ENCODE measurements at places on chromosomes 1 and 21.

GRCh38 chr1:66286307-66286706, 247.6 kb upstream of the SGIP1 start:
- DNase-seq, result no peak

GRCh38 chr1:161382214-161383019, 14.7 kb upstream of the CFAP126 start:
- DNase-seq, result peak; percentile 70

DNA sequence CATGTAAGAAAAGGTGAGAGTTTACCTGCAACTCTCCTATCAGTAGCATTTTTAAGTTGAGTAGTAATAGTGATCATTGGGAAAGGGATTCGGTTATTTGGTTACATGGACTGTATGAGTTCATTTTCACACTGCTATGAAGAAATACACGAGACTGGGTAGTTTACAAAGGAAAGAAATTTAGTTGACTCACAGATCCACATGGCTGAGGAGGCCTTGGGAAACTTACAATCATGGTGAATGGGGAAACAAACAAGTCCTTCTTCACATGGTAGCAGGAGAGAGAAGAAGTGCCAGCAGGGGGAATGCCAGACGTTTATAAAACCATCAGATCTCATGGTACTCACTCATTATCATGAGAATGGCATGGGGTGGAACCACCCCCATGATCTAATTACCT, 59.3 kb upstream of the FBXO28 start:
- DNase-seq, result peak; percentile 21

- no peak for DNase-seq
Observed at GRCh38 chr1:29802181-29803068, 566.1 kb downstream of the PTPRU start.

- no peak for DNase-seq
Observed at GRCh38 chr1:85847356-85847755, 139.1 kb upstream of the ZNHIT6 start.

DNA sequence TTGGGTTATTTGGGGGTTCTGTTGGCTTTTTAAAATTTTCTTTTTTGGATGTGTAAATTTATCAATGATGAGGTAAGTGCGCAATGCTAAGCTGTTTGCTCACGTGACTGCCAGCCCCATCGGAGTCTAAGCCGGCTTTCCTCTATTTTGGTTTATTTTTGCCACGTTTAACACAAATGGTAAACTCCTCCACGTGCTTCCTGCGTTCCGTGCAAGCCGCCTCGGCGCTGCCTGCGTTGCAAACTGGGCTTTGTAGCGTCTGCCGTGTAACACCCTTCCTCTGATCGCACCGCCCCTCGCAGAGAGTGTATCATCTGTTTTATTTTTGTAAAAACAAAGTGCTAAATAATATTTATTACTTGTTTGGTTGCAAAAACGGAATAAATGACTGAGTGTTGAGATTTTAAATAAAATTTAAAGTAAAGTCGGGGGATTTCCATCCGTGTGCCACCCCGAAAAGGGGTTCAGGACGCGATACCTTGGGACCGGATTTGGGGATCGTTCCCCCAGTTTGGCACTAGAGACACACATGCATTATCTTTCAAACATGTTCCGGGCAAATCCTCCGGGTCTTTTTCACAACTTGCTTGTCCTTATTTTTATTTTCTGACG, 3.1 kb downstream of the OLIG2 start:
- DNase-seq, result peak; percentile 64

DNA sequence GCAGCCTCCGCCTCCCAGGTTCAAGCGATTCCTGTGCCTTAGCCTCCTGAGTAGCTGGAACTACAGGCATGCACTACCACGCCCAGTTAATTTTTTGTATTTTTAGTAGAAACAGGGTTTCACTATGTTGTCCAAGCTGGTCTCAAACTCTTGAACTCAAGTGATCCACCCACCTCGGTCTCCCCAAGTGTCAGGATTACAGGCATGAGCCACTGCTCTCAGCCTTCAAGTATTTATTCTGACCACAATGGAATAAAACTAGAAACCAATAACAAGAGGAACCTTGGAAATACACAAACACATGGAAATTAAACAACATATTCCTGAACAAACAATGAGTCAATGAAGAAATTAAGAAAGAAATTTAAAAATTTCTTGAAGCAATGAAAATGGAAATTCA, 32.7 kb upstream of the DR1 start:
- no peak for DNase-seq

DNA sequence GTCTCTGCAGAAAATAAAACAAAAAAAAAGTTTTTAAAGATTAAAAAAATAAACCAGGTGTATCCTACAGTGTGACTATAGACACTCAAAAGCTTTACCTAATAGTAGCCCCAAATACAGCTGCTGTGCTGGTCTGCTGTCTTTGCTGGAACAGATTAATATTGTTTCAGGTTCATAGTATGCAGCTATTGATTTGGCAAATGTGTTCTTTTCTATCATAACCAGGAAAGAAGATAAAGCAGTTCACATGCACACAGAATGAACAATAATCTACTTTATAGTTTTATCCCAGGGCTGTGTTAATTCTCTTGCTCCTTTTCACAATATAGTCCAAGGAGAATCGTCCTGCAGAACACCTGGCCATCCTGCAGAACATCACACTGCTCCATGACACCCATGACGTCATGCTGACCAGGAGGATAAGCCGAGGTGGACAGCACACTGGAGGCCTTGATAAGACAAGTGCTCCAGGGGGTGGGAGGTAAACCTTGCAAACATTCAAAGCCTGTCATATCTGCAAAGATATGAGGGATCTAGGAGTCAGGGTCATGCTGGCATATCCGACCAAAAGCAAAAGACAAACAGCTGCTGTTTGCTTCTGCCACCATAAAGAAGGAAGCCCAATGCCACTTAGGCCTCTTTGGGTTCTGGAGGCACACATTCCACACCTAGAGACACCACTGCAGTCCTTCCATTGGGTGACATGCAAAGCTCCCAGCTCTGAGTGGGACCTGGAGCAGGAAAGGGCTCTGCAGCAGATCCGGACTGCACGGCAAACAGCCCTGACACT, 86.1 kb upstream of the SLC2A1 start:
- DNase-seq, result no peak

DNA sequence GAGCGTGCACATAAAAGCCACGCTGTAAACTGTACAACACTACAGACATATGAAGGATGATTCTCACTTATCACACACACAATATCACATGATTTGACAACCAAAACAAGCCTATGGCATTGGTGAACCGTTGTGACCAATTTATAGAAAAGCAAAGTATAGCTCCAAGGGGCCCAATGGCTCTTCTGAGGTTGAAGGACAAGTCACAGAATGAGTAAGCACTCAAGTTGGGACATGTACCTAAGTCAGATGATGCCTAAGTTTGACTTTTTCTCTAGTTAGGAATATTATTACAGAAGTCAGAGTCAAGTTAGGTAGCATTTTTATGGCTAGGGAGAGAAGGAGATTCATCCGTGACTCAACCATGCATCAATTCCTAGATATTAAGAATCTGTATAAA, 45.7 kb downstream of the PLPP3 start:
- DNase-seq, result no peak

GRCh38 chr1:41731516-41732030, 187.1 kb downstream of the HIVEP3 start:
- DNase-seq, result no peak

DNA sequence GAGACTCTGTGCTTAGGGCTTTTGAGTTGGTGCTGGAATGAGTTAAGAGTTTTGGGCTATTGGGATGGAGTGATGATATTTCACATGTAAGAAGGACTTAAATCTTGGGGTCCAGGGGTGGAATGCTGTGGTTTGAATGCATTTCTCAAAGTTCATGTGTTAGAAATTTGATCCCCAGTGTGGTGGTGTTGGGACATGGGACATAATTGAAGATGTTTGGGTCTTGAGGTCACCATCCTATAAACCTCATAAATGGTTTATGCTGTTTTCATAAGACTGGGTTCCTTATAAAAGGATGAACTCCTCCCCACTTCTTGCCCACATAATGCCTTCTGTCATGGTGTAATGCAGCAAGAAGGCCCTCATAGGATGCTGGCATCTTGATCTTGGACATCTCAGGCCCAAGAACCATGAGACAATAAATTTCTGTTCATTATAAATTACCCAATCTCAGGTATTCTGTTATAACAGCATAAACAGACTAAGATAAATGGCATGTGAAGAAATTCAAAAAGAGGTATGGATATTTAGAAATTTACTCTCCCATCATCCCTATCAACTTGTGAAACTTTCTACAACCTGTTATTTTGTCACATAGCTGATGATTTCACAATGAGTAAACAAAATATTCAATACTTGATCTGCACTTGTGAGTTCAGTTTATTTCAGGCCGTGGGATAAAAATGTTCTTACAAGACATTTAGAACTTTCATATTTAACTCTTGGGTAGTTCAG, 48.0 kb upstream of the NEK7 start:
- DNase-seq, result no peak

- DNase-seq, result no peak
Observed at GRCh38 chr1:118896416-118896815, 91.7 kb downstream of the TBX15 start.

- no peak for DNase-seq
Observed at GRCh38 chr1:14763977-14764376, 165.5 kb downstream of the KAZN start.

- DNase-seq, result no peak
Observed at GRCh38 chr1:93689521-93690223, 8.0 kb upstream of the BCAR3 start.

GRCh38 chr1:157189096-157189495, 50.9 kb upstream of the ETV3 start:
- DNase-seq, result no peak

DNA sequence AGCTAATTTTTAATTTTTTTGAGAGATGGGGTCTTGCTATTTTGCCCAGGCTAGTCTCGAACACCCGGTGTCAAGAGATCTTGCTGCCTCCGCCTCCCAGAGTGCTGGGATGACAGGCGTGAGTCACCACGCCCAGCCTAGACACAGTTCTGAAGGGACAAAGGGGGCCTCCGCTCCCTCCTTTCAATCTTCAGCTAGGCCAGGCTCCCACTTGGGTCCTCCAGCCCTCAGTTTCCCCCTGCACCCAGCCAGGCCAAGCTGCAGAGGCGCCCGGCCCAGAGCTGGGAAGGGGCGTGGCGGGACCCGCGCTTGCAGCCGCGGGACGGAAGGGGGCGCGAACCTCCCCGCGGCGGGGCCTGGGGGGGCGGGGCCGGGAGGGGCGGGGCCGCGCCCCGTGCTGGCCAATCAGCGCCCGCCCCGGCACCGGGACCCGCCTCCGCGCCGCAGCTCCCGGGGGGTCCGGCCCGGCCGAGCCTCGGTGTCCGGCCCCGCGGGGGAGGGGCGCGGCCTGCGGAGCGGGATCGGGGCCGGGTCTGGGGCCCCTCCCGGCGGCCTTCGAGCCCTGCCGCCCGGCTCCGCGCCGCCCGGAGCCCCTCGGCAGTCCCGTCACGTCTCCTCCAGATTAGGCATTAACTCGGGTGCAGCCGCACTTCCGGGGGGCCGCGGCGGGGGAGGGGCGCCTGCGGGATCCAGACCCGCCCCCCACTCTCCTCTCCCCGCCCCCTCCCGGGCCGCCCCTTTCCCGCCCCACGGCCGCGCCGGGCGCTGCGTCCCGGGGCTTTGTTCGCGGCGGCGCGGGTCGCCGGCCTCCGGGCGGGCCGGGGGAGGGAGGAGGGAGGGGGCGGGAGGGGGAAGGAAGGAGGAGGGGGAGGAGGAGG, 559 bp upstream of the AGRN start:
- DNase-seq, result peak; percentile 72

GRCh38 chr1:220123889-220124288, 30.0 kb downstream of the IARS2 start:
- DNase-seq, result no peak

DNA sequence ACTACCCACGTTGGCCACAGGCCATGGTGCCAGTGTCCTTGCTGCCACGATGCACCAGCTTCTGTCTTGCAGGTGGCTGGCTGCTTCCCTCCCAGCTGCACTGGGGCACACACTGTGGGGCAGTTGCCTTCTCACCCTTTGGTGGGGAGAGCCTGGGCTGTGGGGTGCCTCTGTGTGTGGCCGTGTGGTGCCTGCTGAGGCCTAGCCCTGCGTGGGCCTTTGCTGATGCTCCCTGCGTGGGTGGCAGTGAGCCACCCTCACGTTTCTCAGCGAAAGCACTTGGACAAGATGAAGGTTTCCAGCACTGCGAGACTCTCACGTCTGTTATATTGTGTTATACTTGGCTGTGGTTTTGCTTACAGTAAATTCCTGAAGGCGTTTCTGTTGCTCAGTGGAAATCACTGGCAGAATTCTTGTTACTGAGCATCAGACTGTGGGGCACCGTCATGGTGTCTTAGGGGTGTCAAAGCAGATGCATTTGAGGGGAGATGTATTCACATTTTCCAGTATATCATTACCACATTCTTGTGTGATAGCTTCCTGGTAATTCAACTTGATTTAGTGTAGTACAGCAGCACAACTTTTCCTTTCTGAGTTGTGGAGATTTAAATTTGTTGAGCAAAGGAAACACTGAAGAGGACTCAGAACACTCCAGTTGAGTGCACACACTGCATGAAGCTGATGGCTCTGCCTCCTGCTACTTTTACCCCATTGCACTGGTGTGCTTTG, 124.7 kb downstream of the PCBP3 start:
- no peak for DNase-seq

- no peak for DNase-seq
Observed at GRCh38 chr21:27804515-27804914, 837.6 kb upstream of the ADAMTS5 start.

DNA sequence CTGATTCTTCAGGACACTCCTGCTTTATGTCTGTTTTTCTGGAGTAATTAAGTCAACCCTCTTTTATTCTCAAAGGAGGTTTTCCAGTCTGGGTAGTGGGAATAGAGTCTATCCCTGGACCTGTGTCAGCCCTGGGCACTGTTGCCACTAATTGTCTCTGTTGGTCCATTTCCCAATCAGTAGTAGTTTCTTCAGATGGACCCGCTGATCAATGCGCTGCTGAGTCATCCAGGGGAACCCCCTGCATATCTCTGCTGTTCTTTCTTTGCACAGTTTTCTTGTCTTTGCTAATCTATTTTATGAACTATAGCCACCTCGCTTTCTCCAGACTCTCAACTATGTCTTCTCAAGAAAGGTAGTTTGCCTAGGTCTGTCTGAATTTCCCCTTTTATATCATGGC, 82.5 kb downstream of the TNNI3K start:
- DNase-seq, result no peak
